ENCODE measurements at places on chromosomes 1 and 21. TPM values are rescaled to one million over a fixed set of nuclear protein-coding genes. Genes with fewer than 3 reads are reported as not detected.

DNA sequence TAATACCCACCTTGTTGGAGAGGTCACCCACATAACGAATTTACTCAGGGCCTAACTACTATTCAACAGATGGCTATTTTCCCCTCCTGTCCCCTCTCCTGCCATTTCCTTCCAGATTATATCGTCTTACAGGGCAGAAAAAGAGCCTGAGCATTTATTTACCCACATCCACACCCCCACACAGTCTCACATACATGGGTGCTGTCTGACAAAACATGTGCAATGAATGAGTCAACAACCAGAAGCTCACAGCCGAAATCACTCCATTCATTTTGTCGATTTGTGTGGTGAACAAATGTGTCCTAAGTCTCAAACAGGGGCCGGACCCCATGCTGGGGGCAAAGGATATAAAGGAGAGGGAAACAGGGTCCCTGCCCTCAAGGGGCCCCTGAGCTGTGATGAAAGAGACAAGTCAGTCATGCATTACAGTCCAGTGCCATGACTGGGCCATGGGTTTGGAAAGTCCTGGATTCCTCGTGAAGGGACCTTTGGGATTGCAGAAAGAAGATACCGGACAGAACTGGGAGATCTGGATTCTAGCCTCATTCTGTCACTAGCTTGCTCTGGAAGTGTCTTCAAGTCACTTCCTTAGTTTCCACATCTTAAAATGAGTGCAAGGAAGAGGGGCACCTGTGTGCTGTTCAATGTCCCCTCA is 16.4 kb upstream of the ZNF683 start:
- H3K4me1 ChIP-seq, result no peaks in the 10 kb centered on the region
- H3K4me3 ChIP-seq, result no peak overlapping the region
- H3K27ac ChIP-seq, result no peak overlapping the region

Gene GCSAML
- total RNA-seq, result 0.19 TPM

Gene OR2T33
- total RNA-seq, result not detected

GRCh38 chr1:32703479-32704291 is 1.1 kb upstream of the SYNC start:
- no peaks in the 10 kb centered on the region for H3K27me3 ChIP-seq
- H3K4me1 ChIP-seq, result peaks cover 24% of the 10 kb centered on the region
- peak overlapping the region; percentile 83 for H3K4me3 ChIP-seq
- H3K27ac ChIP-seq, result peak overlapping the region; percentile 99

DNA sequence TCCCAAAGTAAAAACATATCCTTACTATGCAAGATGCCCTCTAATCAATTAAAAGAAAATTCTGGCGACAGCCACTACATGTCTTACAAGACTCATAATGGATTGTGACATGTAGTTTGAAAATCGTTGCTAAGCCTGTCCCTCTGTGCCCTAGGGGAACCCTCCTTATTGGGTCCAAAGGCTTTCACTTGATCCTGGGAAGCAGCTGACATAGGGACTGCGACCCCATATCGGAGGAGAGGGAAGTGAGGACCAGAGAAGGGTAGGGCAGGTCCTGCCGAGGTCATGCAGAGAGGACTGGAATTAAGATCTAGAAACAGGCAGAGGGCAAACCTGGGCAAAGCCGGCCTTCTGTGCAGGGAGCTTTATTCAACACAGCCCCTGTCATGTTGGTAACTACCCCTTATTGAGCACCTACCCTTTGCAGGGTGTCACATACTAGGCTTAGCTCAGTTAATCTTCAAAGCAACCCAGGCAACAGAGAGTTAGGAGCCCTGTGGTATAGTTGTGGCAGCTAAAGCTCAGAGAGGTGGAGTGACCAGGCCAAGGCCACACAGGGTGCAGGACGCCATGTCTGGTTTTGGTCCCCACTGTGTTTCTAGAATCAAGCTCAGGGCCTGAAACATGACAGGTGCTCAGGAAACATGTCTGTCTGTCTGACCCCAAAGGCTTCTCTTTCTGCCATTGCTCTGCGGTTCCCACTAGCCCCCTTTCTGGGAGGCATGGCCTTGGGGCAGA is 18.4 kb upstream of the IFNLR1 start:
- no peaks in the 10 kb centered on the region for H3K36me3 ChIP-seq
- DNase-seq, result no peak
- H3K4me1 ChIP-seq, result no peaks in the 10 kb centered on the region
- no peak overlapping the region for H3K4me3 ChIP-seq

DNA sequence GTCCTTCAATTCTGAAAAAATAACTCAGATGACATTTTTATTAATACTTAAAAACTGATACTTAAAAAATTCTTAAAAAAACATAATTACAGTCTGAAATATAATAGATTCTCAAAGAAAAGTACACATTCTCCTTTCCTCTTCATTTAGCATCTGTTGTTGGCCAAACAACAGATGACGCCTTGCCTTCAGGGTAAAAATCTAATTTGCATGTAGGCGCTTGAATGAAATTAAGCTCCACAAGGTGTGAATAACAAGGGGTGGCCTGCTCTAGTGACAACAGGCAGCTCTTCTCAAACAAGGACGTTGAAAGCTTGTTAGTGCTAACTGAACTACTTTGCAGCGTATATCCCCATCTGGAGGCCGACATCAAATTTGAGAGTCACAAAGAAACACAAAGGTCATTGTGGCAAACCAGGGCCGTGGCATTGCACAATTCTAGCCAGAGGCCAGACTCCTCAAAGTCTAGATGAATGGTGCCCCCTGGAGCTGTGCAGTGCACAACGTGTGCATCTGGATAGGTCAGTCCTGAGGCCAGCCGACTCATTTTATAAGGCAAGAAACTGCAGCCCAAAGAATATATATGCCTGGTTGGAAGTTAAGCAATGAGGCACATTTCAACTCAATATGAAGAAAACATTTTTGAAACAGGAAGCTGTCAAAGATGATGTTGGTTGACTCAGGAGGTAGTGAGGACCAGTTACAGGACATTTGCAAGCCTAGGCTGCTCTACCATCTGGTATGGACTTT is 459.2 kb upstream of the RUNX1 start:
- H3K4me3 ChIP-seq, result no peak overlapping the region
- DNase-seq, result peak; percentile 71
- H3K4me1 ChIP-seq, result peaks cover 7% of the 10 kb centered on the region
- H3K27ac ChIP-seq, result no peak overlapping the region
- no peaks in the 10 kb centered on the region for H3K36me3 ChIP-seq

DNA sequence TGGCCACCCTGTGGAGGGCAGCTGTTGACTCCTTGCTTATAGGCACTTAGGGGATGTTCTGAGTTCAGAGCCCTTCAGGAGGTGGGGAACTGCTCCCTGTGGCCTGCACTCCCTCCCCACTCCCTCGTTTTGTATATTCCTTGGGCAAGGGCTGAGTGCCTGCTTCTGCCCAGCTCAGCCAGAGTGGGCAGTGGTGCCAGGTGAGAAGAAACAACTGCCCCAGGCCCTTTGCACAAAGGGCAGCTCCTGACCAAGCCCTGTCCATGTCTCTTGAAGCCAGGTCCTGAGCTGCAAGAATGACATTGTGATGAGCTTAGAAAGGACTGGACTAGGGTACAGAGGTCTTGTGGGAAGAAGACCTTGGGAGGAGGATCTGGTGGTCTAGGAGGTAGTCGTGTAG is 2.2 kb downstream of the AGTRAP start:
- H3K4me3 ChIP-seq, result no peak overlapping the region
- H3K4me1 ChIP-seq, result peaks cover 17% of the 10 kb centered on the region
- H3K27me3 ChIP-seq, result no peaks in the 10 kb centered on the region
- H3K36me3 ChIP-seq, result no peaks in the 10 kb centered on the region

Gene GBP5
- 0.29 TPM for total RNA-seq

Gene BRINP2
- total RNA-seq, result 0.27 TPM

DNA sequence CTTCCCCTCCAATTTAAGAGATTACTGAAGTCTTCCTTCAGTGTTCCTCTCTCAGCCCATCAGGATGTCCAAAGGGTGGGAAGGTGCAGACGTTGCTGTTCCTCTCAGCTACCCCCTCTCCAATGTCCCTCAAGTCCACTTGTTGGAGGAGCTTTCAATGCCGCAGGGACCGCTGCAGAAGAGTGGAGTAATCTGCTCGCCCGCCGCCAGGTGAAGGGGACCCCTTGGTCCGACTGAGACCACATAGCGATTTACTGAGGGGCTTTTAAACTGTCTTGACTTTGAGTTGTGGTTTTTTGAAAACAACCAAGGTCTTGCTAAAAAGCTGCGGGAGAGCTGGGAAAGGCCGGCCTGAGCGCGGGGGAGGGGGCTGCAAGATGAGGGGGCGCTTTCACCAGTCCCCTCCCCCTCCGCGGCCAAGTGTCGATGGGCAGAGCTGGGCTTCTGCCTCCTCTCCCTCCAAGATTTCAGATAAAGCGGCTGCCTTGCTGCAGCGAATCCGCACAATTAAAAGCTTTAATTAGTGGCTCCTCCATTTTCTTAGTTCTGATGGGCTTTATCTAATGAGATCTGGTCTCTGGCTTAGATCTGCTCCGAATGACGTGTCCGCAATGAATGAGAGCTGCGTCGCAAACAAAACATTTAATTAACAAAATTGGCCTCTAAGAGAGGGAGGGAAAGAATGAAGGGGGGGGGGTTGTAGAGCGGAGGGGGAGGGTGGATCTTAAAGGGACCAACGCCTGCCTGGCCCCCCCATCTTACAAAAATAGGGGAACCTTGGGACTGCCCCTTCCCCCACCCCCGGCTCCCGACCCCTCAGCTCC is 5.9 kb downstream of the LMO4 start:
- H3K27ac ChIP-seq, result peak overlapping the region; percentile 80
- H3K4me1 ChIP-seq, result peaks cover 40% of the 10 kb centered on the region
- no peak for DNase-seq
- peaks cover 2% of the 10 kb centered on the region for H3K36me3 ChIP-seq

- H3K27me3 ChIP-seq, result no peaks in the 10 kb centered on the region
- DNase-seq, result no peak
- no peak overlapping the region for H3K4me3 ChIP-seq
- H3K36me3 ChIP-seq, result no peaks in the 10 kb centered on the region
Observed at GRCh38 chr1:101407505-101408211, 170.8 kb downstream of the S1PR1 start.

- H3K4me3 ChIP-seq, result no peak overlapping the region
- no peak for DNase-seq
- H3K4me1 ChIP-seq, result no peaks in the 10 kb centered on the region
- no peak overlapping the region for H3K27ac ChIP-seq
Observed at GRCh38 chr1:28845786-28846543, 34.0 kb downstream of the OPRD1 start.

Gene FOXO6
- 1.7 TPM for total RNA-seq
